ENCODE measurements at places on chromosomes 5 and 9.

GRCh38 chr9:37382161-37382981 is 40.1 kb upstream of the GRHPR start:
- DNase-seq: no peak

GRCh38 chr5:32042551-32042961 is 131.6 kb downstream of the GOLPH3 start:
- no peak for DNase-seq

GRCh38 chr5:42720251-42720650 is 36.4 kb upstream of the CCDC152 start:
- no peak for DNase-seq

- DNase-seq: no peak
Measured at GRCh38 chr9:68546596-68547390, 6.1 kb upstream of the TMEM252 start.

GRCh38 chr5:76277736-76278135 is 125.3 kb upstream of the IQGAP2 start:
- no peak for DNase-seq

DNA sequence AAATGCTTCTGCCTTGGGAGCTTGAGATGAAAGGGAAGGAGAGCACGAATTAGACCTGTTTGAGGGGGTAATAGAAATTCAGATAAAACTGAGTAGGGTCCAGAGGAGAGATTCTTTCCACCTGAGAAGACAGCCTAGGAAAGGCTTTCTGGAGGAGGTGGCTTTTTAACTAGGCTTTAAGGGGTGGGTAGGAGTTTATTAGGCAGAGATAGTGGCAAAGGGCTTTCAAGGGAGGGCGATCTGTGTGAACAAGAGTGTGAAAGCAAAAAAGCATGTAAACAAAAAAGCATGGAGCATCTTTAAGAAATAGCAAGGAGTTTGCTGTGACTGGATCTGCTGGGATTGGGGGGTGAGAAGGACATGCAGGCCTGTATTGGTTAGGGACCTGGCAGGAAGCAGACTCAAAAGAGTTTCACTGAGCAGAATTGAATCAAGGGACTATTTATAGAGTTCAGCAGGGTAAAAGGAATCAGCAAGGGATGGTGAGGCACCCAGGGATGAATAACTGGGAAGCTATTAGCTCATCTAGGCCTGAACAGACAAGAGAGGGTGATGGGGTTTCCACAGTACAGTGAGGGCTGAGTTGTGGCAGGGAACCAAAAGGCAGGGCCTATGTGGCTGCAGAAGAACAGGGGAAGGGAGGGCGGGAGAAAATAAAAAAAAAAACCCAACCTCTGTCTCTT is 18.8 kb downstream of the SLC1A1 start:
- no peak for DNase-seq

GRCh38 chr9:121237916-121238315 is 30.0 kb upstream of the GSN start:
- DNase-seq: no peak

GRCh38 chr5:107134931-107135330 is 535.8 kb downstream of the EFNA5 start:
- DNase-seq: no peak

DNA sequence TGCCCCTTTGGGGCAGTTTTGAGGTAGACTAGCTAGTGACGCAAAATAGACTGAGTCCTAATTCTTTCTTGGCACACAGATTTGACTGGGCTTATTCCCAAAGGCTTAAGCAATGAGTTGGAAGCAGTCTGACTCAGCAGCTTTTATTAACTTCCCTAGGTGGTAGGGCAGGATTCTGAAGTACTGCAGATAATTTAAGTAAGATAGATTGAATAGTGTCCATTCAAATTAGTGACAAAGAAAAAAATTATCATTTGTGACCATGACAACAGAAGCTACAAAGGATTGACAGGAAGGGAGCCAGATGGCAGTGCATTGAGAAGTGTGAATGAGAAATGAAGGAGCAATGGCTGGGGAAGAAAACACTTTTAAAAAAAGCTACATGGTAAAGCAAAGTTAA is 649.4 kb downstream of the CDH9 start:
- DNase-seq: no peak

GRCh38 chr5:179256328-179257175 is 88.7 kb downstream of the ADAMTS2 start:
- no peak for DNase-seq

DNA sequence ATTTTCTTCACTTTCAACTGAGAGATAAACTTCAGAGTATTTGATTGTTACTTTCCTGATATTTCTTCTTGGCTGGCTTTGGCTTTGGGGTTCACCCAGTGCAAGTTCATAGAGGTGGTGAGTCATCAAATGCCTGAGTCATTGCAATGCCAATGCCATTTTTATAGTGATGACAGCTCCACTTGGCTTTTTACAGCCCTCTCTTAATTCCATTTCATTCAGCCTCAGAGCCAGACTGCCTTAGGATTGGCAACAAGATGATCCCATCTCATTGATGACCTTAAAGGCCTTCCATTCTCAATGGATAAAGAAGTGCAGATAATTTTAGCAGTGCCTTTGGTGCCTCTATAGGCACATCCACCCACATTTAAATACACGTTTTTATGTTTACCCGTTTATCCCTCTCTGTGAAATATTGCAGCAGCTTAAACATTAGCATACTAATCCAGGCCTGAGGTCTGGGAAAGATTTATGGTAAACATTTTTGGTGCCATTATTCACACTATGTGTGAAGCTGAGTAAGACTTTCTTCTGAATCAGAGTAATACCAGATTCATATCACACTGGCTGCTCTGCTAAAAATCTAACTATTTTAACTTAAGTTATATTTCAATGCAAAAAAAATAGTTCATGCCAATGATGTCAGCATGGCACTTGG is 88.9 kb upstream of the TYRP1 start:
- no peak for DNase-seq

- no peak for DNase-seq
Measured at GRCh38 chr5:16412556-16412955, 53.0 kb downstream of the ZNF622 start.

DNA sequence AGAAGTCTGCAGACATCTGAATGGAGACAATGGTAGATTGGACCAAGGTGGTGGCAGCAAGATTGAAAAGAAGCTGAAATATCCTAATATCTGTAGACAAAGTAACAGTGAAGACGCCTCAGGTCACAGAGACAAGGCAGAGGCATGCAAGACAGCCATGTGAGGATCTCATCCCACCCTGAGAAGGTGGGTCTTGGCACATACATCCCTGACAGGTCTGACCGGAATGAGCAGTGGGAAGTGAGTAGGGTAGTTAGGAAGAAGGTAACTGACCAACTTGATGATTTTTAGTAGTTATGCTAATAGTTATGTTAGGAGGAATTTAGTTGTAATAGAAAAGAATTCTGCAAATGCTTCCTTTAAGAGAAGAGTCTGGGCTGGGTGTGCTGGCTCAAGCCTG is 229.6 kb downstream of the NDUFS4 start:
- no peak for DNase-seq

DNA sequence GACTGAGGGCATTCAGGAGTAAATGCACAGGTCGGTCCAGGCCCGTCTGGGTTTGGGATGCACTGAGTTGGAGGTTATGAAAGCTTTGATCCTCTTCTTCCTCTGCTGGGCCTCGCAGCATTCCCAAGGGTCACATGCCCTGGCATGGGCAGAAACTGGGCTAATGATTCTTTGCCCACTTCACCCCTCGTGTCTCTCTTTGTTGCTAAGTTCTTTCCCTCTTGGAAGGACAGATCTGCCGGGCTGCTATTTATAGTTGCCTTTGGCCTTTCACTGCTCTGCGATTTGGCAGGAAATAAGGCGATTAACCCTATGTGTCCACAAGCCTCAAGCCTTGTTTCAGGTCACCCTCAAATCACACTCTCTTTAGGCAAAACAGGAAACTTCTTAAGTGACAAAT is 66.9 kb downstream of the ENTREP1 start:
- DNase-seq: no peak

DNA sequence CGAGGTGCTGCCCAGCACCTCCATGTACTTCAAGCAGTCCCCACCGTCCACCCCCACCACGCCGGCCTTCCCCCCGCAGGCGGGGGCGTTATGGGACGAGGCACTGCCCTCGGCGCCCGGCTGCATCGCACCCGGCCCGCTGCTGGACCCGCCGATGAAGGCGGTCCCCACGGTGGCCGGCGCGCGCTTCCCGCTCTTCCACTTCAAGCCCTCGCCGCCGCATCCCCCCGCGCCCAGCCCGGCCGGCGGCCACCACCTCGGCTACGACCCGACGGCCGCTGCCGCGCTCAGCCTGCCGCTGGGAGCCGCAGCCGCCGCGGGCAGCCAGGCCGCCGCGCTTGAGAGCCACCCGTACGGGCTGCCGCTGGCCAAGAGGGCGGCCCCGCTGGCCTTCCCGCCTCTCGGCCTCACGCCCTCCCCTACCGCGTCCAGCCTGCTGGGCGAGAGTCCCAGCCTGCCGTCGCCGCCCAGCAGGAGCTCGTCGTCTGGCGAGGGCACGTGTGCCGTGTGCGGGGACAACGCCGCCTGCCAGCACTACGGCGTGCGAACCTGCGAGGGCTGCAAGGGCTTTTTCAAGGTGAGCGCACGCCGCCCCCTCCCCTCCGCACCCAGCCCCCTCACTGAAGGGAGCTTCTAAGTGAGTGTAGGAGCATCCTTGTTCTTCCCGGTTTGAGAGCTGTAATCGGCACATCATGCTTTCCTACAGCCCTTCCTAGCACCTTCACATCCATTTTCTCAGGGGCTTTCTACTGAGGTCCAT is 6.9 kb downstream of the NR4A3 start:
- DNase-seq: no peak

DNA sequence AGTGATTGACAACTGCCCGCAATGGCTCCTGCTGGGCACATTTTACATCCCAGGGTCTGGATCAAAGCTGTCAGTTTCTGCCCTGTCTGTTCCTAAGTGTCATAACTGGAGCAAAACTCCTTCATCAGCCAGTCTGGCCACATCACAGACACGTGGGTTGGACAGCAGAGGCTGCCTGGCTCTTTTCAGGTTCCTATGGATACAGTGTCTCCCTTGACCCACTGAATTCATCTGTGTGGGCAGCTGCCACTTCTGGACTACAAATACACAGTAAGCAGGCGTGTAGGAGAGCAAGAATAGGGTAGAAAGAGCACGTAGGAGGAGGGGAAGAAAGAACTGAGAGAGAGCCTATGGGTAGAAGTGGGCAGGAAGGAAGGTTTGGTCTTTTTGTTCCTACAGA is 238.0 kb downstream of the ENC1 start:
- DNase-seq: no peak

GRCh38 chr9:76796296-76796695 is 32.1 kb downstream of the PCA3 start:
- DNase-seq: no peak

GRCh38 chr5:127229185-127229889 is 61.3 kb upstream of the MEGF10 start:
- no peak for DNase-seq

- DNase-seq: no peak
Measured at GRCh38 chr5:88938488-88938887, 55.5 kb upstream of the MEF2C start.

DNA sequence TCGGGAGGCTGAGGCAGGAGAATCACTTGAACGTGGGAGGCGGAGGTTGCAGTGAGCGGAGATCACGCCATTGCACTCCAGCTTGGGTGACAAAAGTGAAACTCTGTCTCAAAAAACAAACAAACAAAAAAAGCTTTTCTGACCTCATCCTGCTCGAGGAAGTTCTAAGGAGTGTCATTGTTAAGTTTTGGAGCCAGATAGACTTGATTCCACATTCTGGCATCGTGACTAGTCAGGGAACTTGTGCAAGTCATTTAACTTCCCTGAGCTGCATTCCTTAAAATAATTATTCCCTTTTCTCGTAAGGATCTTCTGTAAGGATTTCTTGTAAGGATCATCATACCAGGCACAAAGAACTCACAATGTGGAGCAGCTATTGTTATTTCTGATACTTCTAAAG is 26.2 kb downstream of the SNX24 start:
- DNase-seq: no peak

DNA sequence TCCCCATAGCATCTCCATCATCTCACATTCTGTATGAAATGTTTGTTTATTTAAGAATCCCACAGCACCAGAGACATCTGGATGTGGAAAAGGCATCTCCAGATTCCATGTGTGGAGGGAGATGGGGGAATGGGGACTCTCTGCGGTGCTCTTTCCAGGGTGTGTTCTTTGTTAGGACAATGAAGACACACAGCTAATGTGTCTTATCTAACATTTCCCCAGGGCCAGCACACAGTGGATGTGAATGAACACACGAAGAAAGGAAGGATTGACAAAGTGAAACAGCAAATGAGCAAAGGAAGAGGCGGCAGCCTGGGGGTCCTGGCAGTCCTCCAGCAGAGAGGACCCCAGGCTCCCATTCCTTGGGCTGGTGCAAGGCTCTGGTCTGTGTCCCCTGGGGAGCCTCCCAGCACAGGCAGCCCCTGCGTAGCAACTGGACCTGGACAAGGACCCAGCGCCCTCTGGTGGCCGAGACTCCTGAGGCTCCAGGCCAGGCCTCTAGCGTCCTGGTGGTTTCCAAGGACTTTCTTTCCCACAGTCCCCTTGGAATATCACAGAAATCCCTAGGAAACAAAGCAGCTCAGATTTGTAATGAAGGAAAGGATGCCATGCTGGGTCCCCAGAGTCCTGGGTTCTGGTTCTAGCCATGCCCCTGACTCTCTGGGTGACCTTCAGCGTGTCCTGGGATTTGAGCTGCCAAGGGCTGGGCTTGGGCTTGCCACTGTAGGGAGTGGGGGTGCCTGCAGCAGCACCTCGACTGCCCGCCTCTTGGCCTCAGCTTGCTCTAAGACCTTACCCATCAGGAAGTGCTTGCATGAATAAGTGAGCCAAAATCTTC is 3.5 kb upstream of the PDLIM7 start:
- DNase-seq: peak; percentile 87

GRCh38 chr5:127518319-127518621 is 830 bp downstream of the PRRC1 start:
- no peak for DNase-seq

DNA sequence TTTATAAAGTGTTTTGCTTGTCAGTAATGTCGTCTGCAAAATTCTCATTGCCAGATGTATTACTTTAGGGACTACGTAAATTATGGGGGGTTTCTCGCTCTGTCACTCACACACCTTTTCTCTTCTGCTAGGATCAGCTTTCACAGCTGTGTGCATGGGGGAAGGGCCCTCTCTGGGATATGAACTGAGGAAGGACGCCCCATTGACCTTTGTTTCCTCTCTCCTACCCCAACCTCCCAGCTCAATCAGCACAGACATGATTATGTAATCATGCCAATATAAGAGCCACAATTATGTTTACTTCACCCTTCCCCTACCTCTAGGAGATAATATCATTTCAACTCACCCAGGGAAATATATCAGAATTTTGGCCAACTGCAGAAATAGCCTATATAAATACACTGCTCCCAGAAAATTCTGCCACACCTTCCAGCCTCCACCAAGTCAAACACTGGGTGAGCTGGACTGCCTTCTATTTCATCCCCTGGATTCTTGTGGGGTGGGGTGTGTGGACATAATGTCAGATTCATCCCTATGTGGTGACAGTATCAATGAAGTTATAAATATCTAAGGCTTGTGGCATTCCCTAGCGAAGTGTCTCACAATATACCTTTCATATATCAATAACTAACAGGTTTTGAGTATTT is 12.6 kb upstream of the SEMA5A start:
- no peak for DNase-seq

GRCh38 chr9:95045751-95046150 is 271.8 kb downstream of the FANCC start:
- no peak for DNase-seq
